ENCODE measurements at places on chromosomes 5 and 9. TPM values are rescaled to one million over a fixed set of nuclear protein-coding genes. Genes with fewer than 3 reads are reported as not detected.

DNA sequence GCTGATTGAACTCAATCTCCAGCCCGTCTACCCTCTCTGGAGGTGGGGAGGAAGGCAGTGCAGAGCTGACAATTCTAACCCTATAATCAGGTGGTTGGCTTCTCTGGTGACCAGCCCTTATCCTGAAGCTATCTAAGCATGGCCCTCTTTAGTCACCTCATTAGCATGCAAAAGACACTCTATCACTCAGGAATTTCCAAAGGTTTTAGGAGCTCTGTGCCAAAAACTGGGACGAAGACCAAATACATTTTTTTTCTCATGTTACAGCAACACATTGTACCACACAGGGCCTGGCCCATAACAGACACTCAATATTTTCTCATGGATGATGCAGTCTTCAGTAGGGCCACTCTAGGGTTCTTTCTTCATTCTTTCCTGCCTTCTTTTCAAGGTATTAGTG lies 118.8 kb upstream of the VLDLR start:
- no peak for DNase-seq

GRCh38 chr9:91214086-91214485 lies 147.6 kb downstream of the AUH start:
- no peak for DNase-seq

Gene DMRT2
- polyA plus RNA-seq = not detected

DNA sequence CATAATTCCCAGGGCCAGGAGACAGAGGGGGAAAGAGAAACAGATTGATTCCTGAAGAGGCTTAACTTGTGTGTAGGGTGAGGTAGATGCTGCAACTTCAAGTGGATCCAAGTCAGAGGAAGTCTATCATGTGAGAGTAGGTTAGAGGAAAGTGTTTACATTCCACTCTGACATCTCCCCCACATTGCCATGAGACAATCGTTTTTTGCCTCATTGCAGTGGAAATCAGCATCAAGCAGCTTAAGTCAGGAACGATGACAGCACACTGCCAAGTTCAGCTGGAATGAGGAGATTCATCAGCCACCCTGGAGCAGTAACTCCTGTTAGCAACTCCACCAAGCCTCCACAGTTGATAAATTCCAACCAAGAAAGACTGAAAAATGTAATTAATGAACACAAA lies 689.7 kb upstream of the MEF2C start:
- DNase-seq = no peak

GRCh38 chr5:14488709-14489108 lies 92.9 kb upstream of the OTULINL start:
- DNase-seq = no peak

Gene INSL6
- not detected for polyA plus RNA-seq

DNA sequence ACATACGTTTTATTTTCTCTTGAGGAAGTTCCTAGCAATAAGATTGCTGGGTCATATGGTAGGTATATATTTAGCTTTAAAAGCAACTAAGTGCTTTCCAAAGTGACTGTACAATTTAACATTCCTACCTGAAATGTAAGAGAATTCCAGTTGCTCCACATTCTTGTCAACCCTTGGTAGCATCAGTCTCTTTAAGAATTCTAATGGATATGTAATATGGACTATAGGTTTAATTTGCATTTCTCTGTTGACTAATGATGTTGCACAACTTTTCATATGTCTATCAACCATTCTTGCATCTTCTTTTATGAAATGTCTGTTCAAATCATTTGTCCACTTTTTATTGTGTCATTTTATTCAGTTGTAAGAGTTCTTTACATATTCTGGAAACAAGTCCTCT lies 6.7 kb upstream of the RASEF start:
- no peak for DNase-seq
